ENCODE measurements at places on chromosomes 5 and 9. TPM values are rescaled to one million over a fixed set of nuclear protein-coding genes. Genes with fewer than 3 reads are reported as not detected.

- no peaks in the 10 kb centered on the region for H3K27me3 ChIP-seq
- no peak for DNase-seq
- H3K27ac ChIP-seq, result no peak overlapping the region
- no peaks in the 10 kb centered on the region for H3K4me1 ChIP-seq
- H3K36me3 ChIP-seq, result no peaks in the 10 kb centered on the region
Measured at GRCh38 chr5:74326571-74327338, 313.8 kb downstream of the ENC1 start.

BTF3 gene
- 394 TPM for total RNA-seq

GRCh38 chr9:124779368-124780059 is 2.6 kb downstream of the OLFML2A start:
- no peak overlapping the region for H3K27ac ChIP-seq
- H3K36me3 ChIP-seq, result no peaks in the 10 kb centered on the region
- H3K27me3 ChIP-seq, result no peaks in the 10 kb centered on the region
- H3K4me3 ChIP-seq, result no peak overlapping the region
- peaks cover 21% of the 10 kb centered on the region for H3K4me1 ChIP-seq

GRCh38 chr5:38847559-38848347 is 1.9 kb downstream of the OSMR start:
- peaks cover 12% of the 10 kb centered on the region for H3K4me1 ChIP-seq
- no peaks in the 10 kb centered on the region for H3K27me3 ChIP-seq
- DNase-seq, result no peak
- H3K27ac ChIP-seq, result peak overlapping the region; percentile 92

- no peaks in the 10 kb centered on the region for H3K4me1 ChIP-seq
- DNase-seq, result no peak
- H3K27ac ChIP-seq, result no peak overlapping the region
- no peaks in the 10 kb centered on the region for H3K36me3 ChIP-seq
Measured at GRCh38 chr5:130868186-130868840, 296.7 kb downstream of the HINT1 start.

DNA sequence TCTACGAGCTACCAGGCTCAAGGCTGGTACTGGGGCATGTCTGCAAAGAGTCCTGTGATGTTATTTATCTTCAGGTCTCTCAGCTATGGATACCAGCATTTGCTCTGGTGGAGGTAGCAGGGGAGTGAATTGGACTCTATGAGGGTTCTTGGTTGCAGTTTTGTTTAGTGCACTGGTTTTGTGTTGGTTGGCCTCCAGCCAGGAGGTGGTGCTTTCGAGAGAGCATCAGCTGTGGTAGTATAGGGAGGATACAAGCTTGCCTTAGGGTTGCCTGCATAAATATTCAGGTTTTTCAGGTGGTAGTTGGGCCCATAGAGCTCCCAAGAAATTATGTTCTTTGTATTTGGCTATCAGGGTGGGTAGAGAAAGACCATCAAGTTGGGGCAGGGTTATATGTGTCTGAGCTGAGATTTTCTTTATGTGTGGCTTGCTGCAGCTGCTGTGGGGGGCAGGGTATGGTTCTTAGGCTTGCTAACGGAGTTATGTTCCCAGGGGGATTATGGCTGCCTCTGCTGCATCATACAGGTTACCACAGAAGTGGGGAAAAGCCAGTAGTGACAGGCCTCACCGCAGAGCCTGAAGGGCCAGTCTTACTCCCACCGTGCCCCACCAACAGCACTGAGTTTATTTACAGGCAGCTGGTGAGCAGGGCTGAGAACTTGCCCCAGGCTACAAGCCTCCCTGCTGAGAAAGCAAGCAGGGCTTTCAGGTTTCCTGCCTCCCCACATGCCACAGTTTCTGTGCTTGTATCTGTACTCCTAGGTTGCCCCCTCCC is 9.7 kb upstream of the RIOK2 start:
- no peaks in the 10 kb centered on the region for H3K4me1 ChIP-seq
- DNase-seq, result no peak
- H3K27ac ChIP-seq, result no peak overlapping the region
- H3K36me3 ChIP-seq, result no peaks in the 10 kb centered on the region
- no peaks in the 10 kb centered on the region for H3K27me3 ChIP-seq
- no peak overlapping the region for H3K4me3 ChIP-seq

GRCh38 chr9:20312732-20313131 is 309.6 kb downstream of the MLLT3 start:
- peaks cover 2% of the 10 kb centered on the region for H3K4me1 ChIP-seq
- no peak overlapping the region for H3K4me3 ChIP-seq
- no peak overlapping the region for H3K27ac ChIP-seq
- H3K27me3 ChIP-seq, result peaks cover 2% of the 10 kb centered on the region
- H3K36me3 ChIP-seq, result no peaks in the 10 kb centered on the region

GRCh38 chr9:136568288-136569081 is 22.6 kb upstream of the NOTCH1 start:
- no peaks in the 10 kb centered on the region for H3K27me3 ChIP-seq
- H3K27ac ChIP-seq, result peak overlapping the region; percentile 11
- DNase-seq, result no peak
- no peak overlapping the region for H3K4me3 ChIP-seq

IFNA13 gene
- total RNA-seq, result not detected

- no peak for DNase-seq
- H3K36me3 ChIP-seq, result no peaks in the 10 kb centered on the region
- peaks cover 88% of the 10 kb centered on the region for H3K27me3 ChIP-seq
- H3K4me3 ChIP-seq, result peak overlapping the region; percentile 55
- H3K27ac ChIP-seq, result no peak overlapping the region
Measured at GRCh38 chr5:55234121-55234700, 803 bp upstream of the CCNO start.

- H3K4me1 ChIP-seq, result no peaks in the 10 kb centered on the region
- no peaks in the 10 kb centered on the region for H3K27me3 ChIP-seq
- DNase-seq, result no peak
Measured at GRCh38 chr9:68797116-68797515, 92.1 kb downstream of the PIP5K1B start.

NXNL2 gene
- total RNA-seq, result not detected

- no peaks in the 10 kb centered on the region for H3K36me3 ChIP-seq
- no peak for DNase-seq
- no peaks in the 10 kb centered on the region for H3K27me3 ChIP-seq
- H3K4me1 ChIP-seq, result no peaks in the 10 kb centered on the region
- no peak overlapping the region for H3K27ac ChIP-seq
- no peak overlapping the region for H3K4me3 ChIP-seq
Measured at GRCh38 chr5:35036536-35036935, 11.2 kb downstream of the AGXT2 start.

GRCh38 chr9:15505921-15506320 is 4.8 kb downstream of the PSIP1 start:
- H3K27me3 ChIP-seq, result no peaks in the 10 kb centered on the region
- H3K4me3 ChIP-seq, result no peak overlapping the region
- peaks cover 39% of the 10 kb centered on the region for H3K36me3 ChIP-seq
- no peak for DNase-seq
- no peak overlapping the region for H3K27ac ChIP-seq

TMOD1 gene
- 11.3 TPM for total RNA-seq

- no peaks in the 10 kb centered on the region for H3K36me3 ChIP-seq
- H3K27me3 ChIP-seq, result peaks cover 13% of the 10 kb centered on the region
- DNase-seq, result no peak
- H3K4me1 ChIP-seq, result no peaks in the 10 kb centered on the region
- H3K4me3 ChIP-seq, result peak overlapping the region; percentile 60
Measured at GRCh38 chr9:111037356-111037707, 938 bp downstream of the LPAR1 start.

DNA sequence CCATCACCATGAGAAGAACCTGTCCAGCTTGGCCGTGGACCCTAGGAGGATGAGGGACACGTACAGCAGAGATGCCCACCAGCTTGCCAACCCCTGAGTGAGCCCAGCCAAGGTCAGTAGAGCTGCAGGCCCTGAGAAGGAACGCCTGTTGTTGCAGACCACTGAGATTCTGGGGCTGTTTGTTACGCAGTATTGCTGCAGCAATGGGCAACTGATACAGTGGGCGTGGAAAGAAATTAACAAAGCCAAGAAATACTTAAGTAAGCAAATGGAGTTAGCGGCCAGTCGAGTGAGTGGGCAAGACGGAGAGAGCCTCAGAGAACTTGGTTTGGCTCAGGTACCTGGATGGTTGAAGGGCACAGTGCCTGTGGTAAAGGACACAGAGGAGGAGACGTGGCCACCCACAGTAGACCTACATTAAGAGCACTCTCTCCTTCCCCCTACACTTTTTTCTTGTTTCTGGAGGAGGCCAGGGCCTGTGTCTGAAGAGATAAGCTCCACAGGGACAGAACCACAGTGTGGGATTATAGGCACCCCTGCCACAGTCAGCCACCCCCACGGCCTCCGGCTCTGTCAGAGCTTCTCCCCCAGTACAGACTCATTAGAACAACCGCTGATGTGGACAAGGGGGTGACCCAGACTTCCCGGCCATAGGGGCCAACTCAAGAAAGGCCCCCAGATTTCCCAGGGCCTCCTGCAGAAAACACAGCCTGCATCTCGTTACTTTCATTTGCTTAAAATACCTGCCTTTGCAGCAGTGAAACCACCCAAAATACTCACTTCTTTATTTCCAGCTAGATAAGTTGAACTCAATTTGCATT is 40.1 kb upstream of the GRHPR start:
- no peak overlapping the region for H3K4me3 ChIP-seq
- H3K36me3 ChIP-seq, result no peaks in the 10 kb centered on the region
- H3K4me1 ChIP-seq, result no peaks in the 10 kb centered on the region
- H3K27ac ChIP-seq, result no peak overlapping the region
- no peaks in the 10 kb centered on the region for H3K27me3 ChIP-seq
- DNase-seq, result no peak

Measured in upper lobe of right lung (tissue), 1 donor.